ENCODE measurements at places on chromosomes 11 and 22. TPM values are rescaled to one million over a fixed set of nuclear protein-coding genes. Genes with fewer than 3 reads are reported as not detected.

- no peak for DNase-seq
Observed at GRCh38 chr11:36450110-36450572, 59.9 kb downstream of the TRAF6 start.

DNA sequence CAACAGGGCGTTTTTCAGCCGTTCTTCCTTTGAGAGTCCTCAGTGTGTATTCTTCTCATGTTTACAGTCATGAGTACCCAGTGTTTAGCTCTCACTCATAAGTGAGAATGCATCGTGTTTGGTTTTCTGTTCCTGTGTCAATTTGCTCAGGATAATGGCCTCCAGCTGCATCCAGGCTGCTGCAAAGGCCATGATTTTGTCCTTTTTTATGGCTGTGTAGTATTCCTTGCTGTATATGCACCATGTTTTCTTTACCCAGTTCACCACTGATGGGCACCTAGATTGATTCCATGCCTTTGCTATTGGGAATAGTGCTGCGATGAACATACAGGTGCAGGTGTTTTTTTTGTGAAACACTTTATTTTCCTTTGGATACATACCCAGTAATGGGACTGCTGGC is 23.5 kb downstream of the B3GAT1 start:
- DNase-seq, result no peak

DNA sequence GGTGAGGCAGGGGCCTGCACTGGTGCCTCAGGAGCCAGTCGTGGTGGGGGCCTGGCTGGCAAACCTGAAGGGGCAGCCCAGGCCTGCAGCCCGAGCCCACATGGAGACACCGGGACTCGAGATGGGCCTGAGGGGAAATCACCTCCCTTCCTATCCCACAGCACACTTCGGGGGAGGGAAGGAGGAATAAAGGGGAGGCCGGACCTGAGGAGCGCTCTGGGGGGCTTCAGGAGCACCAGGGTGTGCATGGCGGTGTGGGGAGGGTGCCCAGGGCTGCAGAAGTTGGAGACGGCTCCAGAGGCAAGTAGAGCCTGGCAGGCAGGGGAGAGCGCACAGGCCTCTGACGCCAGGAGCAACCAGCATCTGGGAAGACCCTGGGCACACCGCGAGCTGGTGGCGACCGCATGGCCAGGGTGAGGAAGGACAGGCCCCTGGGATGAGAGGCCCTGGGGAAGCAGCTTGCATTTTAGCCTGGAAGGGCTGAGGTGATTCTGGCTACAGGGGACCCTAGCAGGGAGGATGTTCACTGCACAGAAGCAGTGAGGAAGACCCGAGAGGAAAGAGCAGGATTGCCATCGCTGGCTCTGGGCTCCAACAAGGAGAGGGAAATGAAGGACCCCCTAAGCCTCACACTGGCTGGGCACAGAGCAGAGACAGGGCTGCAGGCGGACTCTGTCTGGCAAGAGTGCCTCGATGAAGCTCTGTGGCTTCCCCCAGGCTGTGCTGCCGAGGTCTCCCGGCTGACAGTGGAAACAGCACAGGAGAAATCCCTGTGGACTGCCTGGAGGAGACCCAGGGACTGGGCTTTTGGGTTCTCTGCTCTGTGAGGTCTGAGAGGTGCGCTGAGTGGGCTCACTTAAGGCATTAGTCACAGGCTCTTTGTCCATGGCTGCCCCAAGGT is 457.7 kb downstream of the BRD1 start:
- no peak for DNase-seq

The GRIA4 gene
- not detected for polyA plus RNA-seq

DNA sequence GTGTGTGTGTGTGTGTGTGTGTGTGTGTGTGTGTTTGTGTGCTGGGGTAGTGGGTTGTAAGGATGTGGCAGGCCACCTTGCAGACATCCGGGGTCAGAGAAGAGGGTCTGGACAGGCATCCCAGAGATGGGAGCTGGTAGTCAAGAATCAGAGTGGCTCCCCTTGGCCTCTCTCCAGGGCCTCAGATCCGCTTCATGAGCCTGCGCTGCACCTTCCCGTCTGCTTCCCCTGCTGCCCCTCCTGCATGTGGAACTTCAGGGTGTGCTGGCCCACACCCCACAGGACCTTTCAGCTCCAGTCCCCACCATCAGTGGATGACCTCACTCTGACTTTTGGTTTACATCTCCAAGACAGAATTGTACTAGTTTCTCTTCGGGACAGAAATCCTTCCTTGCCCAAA is 31.2 kb downstream of the TREH start:
- DNase-seq, result no peak

The CD248 gene
- 18.9 TPM for polyA plus RNA-seq

The SOX6 gene
- polyA plus RNA-seq, result not detected

DNA sequence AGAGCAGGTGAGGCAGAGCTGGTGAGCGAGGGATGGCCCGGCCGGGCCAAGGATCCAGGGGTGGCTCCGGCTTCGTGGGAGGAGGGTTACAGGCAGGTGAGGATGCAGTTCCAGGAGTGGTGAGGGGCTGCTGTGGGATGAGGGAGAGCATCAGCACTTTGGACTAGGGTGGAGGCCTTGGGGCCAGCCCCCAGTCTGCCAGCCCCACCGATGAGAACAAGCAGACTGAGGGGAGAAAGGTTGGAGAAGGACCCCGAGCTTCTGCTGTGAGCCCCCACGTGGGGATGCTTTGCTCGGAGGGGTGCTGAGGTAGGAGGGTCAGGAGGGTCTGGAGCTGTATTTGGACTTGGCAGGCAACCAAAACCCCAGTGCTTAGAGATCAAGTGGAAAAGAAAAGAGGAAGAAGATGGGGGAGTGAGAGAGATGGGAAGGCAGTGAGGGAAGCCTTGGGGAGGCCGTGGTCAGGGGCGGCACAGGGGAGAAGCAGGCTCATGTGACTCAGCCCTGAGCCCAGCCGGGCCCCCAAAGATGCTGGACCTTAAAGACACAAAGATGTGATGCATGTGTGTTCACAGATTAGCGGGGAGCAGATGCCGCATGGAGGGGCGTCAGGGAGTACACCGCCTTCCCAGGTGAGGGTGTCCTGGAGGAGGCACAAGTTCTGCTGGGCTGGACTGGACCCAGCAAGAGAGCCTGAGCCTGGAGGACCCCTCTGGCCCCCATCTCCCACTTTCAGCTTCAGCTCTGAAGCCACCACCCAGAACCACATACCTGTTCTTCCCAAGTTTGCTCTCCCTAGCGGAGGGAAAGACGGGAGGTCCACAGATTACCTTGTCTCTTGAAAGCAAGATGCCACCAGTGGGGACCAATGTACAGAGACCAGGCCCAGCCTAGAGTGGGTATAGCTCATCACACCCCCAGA is 91.3 kb downstream of the CDKN1C start:
- DNase-seq, result peak; percentile 37

- no peak for DNase-seq
Observed at GRCh38 chr22:32628628-32629572, 154.3 kb downstream of the FBXO7 start.
